ENCODE measurements at places on chromosomes 5 and 9.
A peak's percentile ranks its signal among the peaks of the same experiment; 100 is the strongest.

DNA sequence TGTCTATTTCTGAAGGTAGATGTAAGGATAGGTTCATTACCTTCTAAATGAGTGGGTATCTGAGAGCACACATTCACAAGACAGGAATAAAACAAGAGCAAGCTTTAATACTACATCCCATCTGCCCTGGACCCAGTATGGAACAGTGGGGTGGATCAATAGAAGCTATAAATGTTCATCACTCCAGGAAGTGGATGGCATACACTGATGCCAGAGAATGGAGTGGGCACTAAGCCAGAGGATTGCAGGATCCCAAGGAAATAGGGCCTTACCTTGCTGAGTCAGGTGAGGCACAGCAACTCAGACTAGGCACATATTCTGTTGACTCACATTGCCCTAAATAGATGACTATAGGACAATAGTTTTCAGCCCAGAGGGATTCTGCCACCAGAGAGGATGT lies 21.3 kb upstream of the COX7C start:
- DNase-seq = no peak

GRCh38 chr9:77451507-77451906 lies 196.6 kb downstream of the GNA14 start:
- DNase-seq = no peak

GRCh38 chr5:83567741-83568140 lies 96.2 kb downstream of the VCAN start:
- DNase-seq = no peak

DNA sequence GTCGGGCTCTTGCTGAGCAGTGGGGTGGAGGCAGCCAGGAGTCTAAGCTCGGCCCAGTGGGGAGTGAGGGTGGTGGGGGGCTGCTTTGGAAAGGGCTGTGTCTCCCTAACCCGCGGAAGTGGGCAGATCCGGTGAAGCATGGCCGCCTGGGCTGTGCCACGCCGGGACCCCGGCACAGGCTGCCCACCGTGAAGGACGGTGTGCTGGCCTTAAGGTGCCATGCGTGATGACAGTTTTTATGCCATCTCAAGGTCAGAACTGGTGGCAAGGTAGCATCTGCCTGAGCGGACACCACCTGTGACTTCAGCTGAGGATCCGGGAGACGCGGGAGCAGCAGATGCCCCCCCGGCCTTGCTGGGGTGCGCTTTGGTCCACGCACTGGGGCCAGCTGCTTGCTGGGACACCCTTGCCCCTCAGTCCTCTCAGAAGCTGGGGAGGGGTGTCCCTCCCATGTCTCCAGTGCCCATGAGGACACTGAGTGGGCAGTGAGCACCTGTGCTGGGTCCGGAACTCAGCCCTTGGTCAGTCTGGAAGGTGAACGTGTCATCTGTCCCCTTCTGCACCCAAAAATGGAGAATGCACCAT lies 53.9 kb downstream of the AHRR start:
- peak; percentile 7 for DNase-seq

DNA sequence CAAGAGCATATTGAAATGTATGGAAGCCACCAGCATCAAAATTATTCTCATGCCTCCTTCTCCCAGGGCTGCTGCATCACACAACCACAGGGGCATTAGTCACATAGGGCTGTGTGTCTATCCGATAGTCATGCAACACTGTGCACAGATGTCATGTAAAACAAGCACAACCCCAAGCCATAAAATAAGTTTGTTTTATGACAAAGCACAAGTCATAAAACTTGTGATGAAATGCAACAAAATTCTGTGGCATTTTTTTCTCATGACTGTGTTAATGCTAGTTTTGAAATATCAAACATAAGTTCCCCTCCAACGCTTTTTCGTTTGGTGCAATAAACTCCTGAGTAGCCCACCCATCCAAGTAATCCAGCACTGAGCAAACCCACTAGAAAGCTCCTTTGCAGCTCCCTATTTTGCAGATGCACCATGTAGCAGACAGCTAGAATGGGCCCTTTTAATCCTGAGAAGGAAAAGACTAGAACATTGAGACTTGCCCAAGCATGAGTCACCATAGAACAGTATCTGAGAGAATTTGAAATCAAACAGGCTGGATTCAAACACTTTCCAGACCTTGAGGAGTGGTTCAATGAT lies 93.3 kb upstream of the ZNF366 start:
- no peak for DNase-seq

DNA sequence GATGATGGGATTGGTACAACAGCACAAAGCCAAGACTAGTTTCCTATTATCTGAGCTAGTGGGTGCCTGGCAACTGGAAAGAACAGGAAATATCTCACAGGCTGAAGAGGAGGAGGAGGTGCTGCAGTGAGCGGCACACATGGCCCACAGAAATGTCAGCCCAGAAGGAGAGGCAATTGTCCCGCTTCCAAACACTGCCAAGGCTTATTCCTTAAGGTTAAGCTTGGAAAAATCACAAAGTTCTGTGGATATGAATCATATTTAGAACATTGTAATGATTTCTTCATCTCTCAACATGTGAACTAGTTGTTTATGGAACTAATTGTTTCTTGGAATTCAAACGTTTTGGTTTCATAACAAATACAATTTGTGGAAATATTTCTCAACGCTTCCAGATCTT lies 1019.5 kb upstream of the SEMA6A start:
- DNase-seq = no peak

DNA sequence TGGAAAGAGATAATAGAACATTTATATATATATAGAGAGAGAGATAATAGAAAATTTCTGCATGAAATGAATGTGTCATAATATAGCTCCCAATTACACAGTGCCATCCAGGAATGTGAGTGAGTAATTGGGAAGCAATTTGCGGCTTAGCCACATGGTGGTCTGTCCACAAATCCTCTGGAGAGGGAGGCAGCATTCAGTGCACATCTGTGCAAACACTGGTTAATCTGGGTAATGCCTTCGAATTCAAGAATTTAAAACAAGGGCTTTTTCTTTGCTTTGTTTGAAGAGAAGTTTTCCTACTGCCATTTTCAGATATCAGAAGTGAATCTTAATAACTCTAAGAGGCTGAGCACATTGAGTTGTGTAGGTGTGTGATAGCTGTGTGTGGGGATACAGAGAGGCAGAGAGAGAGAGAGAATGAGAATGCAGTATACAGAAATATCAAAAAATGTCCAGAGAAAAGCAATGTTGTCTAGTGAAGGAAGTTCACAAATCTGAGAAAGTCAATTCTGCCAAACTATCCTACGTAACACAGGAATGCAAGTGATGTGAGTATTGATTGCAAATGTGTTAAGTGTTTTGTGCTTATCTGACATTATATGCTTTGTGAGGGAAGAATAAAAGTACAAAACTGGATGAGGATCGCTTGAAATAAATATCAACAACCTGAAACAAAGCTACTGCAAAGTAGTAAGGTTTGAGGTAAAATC lies 134.6 kb downstream of the EDIL3 start:
- no peak for DNase-seq

DNA sequence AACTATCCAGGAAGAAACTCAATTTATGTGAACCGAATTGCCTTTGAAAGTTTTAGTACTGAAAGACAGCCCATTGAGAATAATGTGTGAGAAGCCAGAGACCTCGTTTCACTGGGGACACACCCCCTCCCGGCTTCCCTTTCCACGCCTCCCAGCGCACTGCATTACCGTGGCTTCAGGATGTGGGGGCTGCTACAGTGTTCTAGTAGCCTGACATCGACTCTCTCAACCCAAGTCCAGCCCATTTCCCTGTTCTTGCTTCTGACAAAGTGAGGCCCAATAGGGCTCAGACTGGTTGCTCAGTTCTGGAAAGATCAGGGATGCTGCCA lies 3.5 kb downstream of the PAX5 start:
- no peak for DNase-seq

DNA sequence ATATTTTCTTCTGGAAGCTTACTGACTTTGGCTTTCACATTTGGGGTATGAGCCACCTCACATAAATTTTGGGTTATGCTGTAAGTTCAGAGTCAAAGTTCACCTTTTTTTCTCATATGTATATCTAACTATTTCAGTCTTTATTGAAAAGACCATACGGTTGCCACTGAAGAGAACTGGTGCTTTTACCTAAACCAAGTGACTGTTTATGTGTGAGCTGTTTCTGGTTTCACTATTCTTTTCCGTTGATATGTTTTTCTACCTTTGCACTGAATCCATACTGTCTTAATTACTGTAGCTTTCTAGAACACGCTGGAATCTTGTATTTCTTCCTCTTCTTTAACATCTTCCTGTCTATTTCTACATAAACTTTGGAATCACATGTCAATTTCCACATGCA lies 36.3 kb upstream of the SPINK5 start:
- DNase-seq = no peak

DNA sequence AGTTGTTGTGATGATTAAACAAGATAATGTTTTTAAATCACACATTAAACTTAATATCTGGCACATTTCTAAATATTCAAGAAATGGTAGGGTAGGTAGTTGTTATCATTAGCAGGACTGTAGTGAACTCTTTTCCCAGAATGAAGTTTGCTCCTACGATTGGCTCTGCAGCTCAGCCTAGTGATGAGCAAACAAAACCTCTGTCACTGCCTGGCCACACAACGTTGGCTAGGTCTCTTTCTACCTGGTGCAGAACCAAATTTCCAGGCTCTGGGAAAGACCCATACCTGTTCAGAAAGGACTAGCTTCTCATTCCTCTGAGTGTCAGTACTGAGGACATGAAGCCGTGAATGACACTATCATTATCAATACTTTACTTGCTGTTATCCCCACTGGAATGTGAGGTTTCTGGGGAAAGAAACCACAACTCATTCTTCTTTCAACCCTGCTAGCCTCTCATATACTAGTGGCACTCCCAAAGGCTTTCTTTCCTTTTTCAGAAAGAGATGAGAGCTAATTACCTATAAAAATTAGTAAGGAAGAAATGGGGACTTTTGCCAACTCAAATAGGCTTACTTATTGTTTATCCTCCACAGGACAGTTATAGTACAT lies 219.3 kb upstream of the TRIM32 start:
- no peak for DNase-seq

- no peak for DNase-seq
Observed at GRCh38 chr9:99925541-99925940, 19.1 kb downstream of the STX17 start.

DNA sequence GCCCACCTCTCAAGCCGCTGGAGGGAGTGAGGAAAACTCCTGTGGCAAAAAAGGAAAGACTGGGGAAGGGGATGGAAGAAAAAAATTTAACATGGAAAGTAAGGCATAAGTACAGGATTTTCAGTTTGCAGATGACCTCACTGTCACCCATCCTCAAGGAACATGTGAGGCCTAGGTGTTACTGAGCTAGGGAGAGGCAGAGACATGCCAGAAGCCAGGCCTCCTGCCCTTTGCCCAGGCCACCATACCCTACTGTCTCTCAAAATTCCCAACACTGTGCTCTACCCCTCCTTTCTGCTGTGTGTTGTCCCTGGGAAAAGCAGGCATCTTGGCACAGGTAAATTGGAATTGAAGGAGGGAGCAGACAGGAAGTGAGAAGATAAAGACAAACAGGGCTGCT lies 4.4 kb upstream of the MGAT1 start:
- DNase-seq = no peak

- no peak for DNase-seq
Observed at GRCh38 chr9:2027543-2028160, 12.5 kb downstream of the SMARCA2 start.

GRCh38 chr5:180136630-180137381 lies 65.2 kb upstream of the RNF130 start:
- DNase-seq = no peak

DNA sequence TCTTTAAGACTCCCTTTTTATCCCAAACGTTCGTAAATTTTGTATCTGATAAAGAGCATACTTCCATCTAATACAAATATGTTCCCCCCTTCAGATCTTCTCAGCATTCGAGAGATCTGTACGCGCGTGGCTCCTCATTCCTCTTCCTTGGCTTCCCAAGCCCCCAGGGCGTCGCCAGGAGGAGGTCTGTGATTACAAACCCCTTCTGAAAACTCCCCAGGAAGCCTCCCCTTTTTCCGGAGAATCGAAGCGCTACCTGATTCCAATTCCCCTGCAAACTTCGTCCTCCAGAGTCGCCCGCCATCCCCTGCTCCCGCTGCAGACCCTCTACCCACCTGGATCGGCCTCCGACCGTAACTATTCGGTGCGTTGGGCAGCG lies 19.9 kb downstream of the CDKN2A start:
- DNase-seq = no peak

DNA sequence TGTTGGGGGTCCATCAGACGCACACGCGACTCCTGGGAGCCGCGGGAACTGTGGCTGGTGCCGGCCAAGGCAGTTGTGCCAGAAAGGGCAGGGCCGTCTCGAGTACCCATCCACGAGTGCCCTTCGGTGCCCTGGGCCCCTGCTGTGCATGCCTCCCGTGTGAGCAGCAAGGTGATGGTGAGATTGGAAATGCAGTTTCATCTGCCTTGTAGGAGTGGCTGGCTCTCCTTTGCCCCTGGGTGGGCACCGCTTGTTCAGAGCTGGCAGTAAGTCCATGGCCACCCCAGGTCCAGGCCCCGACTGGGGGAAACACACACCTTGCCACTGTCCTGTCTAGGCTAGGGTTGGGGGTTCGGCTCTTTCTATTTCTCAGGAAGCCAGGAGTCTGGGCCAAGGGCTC lies 5.7 kb downstream of the NKD2 start:
- no peak for DNase-seq

- DNase-seq = no peak
Observed at GRCh38 chr9:131876486-131876885, 136.6 kb upstream of the RAPGEF1 start.

DNA sequence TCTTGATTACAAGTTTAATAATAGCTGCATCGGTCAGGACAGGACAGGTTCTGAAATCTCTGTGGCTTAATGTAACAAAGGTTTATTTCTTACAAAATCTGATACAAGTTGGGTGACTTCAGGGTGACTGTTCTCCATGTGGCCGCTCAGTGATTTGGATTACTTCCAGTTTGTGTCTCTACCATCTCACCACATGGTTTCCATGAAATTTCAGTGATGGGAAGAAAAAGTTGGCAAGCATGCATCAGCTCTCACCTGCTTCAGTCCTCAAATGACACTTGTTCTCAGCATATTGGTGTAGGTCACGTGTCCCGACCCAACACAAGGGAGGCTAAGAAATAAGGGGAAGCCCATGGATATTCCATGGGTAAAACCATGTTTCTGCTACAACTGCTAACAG lies 7.8 kb upstream of the TMEM268 start:
- no peak for DNase-seq

DNA sequence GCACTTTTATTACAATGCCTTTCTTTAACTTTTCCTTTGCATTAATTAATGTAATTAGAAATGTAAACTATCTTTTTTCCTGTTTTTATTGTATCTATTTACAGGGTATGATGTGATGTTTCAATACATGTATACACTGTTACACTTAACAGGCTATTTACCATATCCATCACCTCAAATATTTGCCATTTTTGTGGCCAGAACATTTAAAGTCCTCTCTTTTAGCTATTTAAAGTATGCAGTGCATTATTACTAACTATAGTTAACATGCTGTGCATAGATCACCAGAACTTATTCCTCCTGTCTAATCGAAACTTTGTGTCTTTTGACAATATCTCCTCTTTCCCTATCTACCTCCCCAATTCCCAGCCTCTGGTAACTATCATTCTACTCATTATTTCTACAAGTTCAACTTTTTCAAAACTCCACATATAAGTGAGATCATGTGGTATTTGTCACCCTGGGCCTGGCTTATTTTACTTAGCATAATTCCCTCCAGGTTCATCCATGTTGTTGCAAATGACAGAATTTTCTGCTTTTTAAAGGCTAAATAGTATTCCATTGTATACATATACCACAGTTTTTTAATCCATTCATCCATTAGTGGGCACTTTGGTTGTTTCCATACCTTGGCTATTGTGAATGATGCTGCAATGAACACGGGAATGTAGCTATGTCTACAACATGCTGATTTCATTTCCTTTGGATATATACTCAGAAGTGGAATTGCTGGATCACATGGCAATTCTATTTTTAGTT lies 32.8 kb downstream of the OR2K2 start:
- no peak for DNase-seq

- no peak for DNase-seq
Observed at GRCh38 chr5:108508979-108509378, 127.1 kb upstream of the FBXL17 start.

Measured in central memory CD8-positive, alpha-beta T cell (primary cell).